ENCODE measurements at places on chromosomes 1 and 21. TPM values are rescaled to one million over a fixed set of nuclear protein-coding genes. Genes with fewer than 3 reads are reported as not detected.

- DNase-seq = no peak
These were observed 3.6 kb upstream of the RSPH1 start for GRCh38 chr21:42499444-42500112.

GRCh38 chr1:100344774-100345173 lies 7.5 kb upstream of the CDC14A start:
- DNase-seq = no peak

DNA sequence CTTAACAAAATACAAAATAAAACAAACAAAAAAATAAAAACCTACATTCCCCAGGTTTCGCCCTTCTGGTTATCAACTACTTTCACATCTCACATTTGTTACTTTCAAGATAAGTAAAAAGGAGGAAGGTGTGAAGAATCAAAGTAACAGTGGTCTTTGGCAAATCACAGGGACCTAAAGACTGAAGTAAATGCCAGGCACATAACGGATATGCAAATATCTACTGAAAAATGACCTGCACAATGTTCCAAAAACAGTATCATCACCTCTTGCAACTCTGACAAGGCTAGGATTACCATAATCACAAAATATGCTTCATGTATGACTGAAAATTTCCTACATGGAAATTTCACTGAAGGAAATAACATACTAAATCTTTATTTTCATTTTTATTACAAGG lies 29.3 kb downstream of the COP1 start:
- no peak for DNase-seq

- no peak for DNase-seq
These were observed 12.1 kb downstream of the PRKACB start for GRCh38 chr1:84156210-84156621.

DNA sequence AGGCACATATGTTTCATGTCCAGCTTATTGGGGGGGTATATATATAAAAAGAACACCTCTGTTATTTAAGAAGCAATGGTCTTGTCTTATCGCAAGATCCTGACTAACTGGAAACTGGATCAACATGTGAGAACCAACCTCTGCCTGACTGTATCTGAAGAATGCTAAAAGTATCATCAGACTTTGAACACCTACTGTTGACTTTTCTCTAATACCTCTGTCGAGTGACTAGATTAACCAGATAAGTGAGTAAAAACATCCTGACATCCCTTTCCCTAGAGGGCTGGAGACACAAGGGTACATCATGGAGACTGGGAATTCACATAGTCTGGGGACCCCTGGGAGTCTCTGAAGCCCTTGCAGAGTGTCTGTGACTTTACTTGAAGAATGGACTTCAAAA lies 26.3 kb upstream of the PIGC start:
- no peak for DNase-seq

- DNase-seq = no peak
These were observed 369.6 kb downstream of the RYR2 start for GRCh38 chr1:237411621-237412020.

GRCh38 chr1:160093624-160094290 lies 4.7 kb downstream of the IGSF8 start:
- no peak for DNase-seq

- no peak for DNase-seq
These were observed 43.1 kb downstream of the ZNF281 start for GRCh38 chr1:200366577-200367253.

DNA sequence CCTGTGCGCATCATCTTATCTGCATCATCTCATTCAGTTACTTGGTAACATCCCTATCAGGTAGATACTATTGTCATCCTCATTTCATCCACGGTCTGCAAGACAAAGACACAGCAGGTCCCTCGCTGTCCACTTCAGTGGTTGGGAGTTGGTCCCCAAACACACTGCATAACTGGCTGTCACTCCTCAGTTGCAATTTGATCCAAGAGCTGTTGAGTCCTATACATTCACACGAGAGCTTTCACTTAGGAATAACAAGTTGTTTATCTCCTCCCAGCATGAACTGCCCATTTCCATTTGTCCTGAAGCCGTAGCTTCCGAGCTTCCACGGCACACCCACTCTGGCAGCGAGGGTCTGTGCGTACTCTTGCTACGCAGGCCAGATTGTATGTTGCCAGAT lies 472.0 kb downstream of the CAMTA1 start:
- DNase-seq = no peak

GRCh38 chr1:3530926-3531818 lies 76.7 kb downstream of the ARHGEF16 start:
- DNase-seq = peak; percentile 71

DNA sequence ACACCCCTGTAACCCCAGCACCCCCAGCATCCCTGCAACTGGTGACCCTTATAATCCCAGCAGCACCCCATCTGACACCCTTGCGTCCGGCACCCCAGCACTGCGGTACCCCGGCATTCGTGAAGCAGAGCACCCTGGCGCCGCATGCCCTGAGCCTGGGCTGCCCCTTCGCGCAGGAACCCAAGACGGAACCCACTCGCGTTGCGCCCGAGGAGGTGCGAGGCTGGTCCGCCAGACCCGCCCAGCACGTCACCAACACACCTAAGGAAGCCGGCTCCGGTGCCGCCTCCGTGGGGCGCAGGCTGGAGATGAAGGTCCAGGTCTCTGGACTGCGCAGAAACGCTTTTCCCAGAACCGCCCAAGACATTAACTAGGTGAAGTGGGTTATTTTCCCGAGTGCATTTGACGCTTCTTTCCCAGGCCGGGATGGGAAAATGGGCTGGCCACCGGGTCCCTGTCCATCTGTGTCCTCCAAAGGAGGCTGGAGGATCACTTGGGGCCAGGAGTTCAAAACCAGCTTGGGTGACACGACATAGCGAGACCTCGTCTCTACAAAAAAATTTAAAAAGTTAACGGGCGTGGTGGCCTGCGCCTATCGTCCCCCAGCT lies 15.9 kb upstream of the RNF187 start:
- DNase-seq = no peak

DNA sequence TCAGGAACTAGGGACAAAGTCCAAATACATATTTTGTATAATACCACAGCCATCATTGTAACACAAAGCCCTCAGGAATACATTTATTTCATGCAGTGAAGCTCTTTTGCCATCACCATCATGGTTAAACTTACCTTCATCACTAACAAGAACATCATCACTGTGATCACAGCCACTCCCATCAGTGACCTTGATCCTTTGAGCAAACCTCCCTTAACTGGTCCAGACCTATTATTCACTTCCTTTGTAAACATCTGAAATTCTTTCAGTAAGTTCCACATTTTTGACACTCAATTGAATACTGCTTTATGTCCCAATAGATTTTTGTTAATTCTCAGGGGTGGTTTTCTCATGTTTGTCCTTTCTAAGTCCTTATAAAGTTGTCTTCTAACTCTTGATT lies 16.2 kb upstream of the KPRP start:
- DNase-seq = no peak

FCRL2 gene
- not detected for total RNA-seq

TMEM54 gene
- 0.87 TPM for total RNA-seq

OR2M3 gene
- not detected for total RNA-seq

KCNJ6 gene
- not detected for total RNA-seq

OPTC gene
- not detected for total RNA-seq

SPRR4 gene
- not detected for total RNA-seq

ITLN2 gene
- total RNA-seq = not detected

All from activated T-cell treated with anti-CD3 and anti-CD28 coated beads, Interleukin-2, amount 50 U/mL, for 4 hours (primary cell).